ENCODE measurements at places on chromosomes 1 and 21. TPM values are rescaled to one million over a fixed set of nuclear protein-coding genes. Genes with fewer than 3 reads are reported as not detected.

Gene SYT2
- not detected for total RNA-seq

Gene POGK
- 71.9 TPM for total RNA-seq

Gene C2CD4D
- total RNA-seq: 1.9 TPM

Gene RYR2
- 0.13 TPM for total RNA-seq

Gene OR10Z1
- total RNA-seq: not detected

Gene GJA5
- total RNA-seq: not detected

Gene KANK4
- not detected for total RNA-seq

Gene UBQLN4
- total RNA-seq: 61.9 TPM

Gene SPATA17
- total RNA-seq: 0.33 TPM

Gene RUNX3
- 218 TPM for total RNA-seq

Gene PLA2G2F
- not detected for total RNA-seq

Gene CEP350
- 43.3 TPM for total RNA-seq

Gene SLC26A9
- total RNA-seq: not detected

Gene VAV3
- 4.4 TPM for total RNA-seq

Gene KRTAP12-2
- total RNA-seq: not detected

Gene BTF3L4
- total RNA-seq: 31.8 TPM

Gene SH2D5
- 0.24 TPM for total RNA-seq

Gene MX1
- 10.6 TPM for total RNA-seq

Gene RIIAD1
- total RNA-seq: not detected

Gene IQGAP3
- 4.7 TPM for total RNA-seq

Gene DEPDC1
- total RNA-seq: 11.7 TPM

Gene C1orf87
- total RNA-seq: not detected

Gene PLXNA2
- 1.1 TPM for total RNA-seq

Gene DISP3
- 0.35 TPM for total RNA-seq

Gene MKNK1
- 32.4 TPM for total RNA-seq

Gene USH2A
- total RNA-seq: not detected

Gene RAB7B
- total RNA-seq: 0.48 TPM

Gene VTCN1
- not detected for total RNA-seq

Gene ACTA1
- total RNA-seq: not detected

Gene IGSF5
- not detected for total RNA-seq

Gene NBL1
- 36.3 TPM for total RNA-seq

Gene SH3BGR
- total RNA-seq: 5.8 TPM

Gene HSD3B1
- not detected for total RNA-seq

Gene SPRR2G
- total RNA-seq: not detected

Gene LEPR
- total RNA-seq: 1.8 TPM

Gene PIGR
- total RNA-seq: 0.04 TPM

Gene RXFP4
- total RNA-seq: not detected

Gene CACNA1S
- total RNA-seq: not detected

All from CD8-positive, alpha-beta memory T cell (primary cell).